ENCODE measurements at places on chromosomes 1 and 21.
A peak's percentile ranks its signal among the peaks of the same experiment; 100 is the strongest.

- DNase-seq = peak; percentile 42
Observed at GRCh38 chr1:183655562-183656075, 2.5 kb upstream of the APOBEC4 start.

GRCh38 chr1:203557390-203557789 lies 63.4 kb downstream of the OPTC start:
- DNase-seq = no peak

- no peak for DNase-seq
Observed at GRCh38 chr1:209985002-209985401, 47.0 kb downstream of the SYT14 start.

DNA sequence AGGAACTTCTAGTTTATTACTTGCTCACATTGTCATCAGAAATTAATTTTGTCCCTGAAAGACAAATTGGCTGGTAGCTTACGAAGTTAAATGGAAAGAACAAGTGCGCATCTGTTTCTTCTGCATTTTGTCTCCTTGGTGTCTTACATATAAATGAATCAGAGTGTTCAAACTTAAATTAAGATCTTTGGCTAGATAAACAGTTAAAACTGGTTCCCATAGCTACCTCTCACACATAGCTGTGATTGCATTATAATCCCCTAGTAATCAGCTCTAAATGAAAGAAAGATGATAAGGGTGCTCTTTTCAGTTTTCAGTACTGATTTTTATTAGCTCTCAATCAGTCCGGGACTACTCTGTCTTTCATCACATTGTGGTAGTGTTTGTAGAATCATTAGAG lies 124.2 kb upstream of the LMO4 start:
- DNase-seq = no peak

- DNase-seq = no peak
Observed at GRCh38 chr1:180923887-180924286, 11.2 kb downstream of the KIAA1614 start.

DNA sequence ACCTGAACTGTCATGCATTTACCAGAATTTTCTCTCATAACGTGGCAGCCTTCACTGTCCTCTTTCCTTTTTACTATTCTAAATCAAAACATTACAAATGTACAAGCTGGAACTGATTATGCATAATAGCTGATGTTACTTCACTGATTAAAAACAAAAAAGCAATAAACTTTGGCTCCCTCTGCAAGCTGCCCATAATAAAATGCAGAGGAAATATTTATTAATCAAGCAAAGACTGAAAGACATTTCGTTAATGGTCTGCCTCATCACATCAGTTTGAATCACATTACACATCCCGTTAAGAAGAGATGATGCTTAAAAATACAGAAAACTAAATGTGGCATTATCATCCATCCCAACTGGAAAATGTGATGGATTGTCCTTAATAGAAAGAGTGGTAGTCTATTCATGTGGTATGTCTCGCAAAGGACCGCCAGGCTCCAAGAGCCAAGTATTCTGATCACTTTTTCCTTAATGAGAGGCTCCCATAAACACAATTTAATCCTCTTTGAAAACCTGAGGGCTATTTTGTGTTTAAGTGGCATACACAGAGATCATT lies 225.3 kb downstream of the RGS7 start:
- DNase-seq = no peak

DNA sequence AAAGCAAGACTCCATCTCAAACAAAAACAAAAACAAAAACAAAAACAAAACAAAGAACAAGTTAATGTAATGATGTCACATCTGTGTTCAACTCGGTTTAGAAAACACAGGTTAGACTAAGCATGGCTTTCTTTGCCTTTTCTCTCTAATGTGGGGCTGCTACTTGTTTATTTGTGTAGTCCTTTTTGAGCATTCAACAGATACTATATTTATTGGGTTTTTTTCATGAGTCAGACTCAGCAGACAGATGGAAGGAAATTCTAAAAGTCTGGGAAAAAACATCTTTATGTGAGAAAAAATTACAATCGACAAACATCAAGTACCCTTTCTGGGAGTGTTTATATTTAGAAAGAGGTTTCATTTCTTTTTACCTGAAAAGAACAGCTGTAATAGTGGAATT lies 22.3 kb upstream of the OTUD3 start:
- no peak for DNase-seq

GRCh38 chr1:91635763-91636162 lies 135.1 kb downstream of the CDC7 start:
- no peak for DNase-seq

GRCh38 chr1:10253149-10253548 lies 42.8 kb downstream of the KIF1B start:
- no peak for DNase-seq

GRCh38 chr21:41799763-41800162 lies 32.9 kb upstream of the RIPK4 start:
- no peak for DNase-seq

- DNase-seq = no peak
Observed at GRCh38 chr1:220791956-220792355, 5.2 kb downstream of the MTARC1 start.

- no peak for DNase-seq
Observed at GRCh38 chr1:171087896-171088295, 2.8 kb upstream of the FMO3 start.

DNA sequence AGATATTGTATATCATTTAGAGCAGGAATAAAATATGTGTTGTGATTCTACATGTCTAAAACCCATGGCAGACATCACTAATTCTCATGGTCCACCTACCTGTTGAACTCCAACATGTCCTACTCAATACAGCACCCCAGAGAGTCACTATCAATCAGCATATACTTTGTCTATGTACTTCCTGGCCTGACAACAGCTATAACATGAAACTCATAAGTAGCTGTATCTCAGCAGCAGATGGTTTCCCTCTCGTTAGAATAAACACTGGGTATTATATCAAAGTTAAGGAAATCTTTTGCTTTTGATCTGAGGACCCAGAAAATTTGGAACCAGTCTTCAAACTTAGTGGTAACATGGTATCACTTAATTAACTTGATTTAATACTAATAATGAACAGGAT lies 15.8 kb downstream of the ARPC5 start:
- DNase-seq = no peak

GRCh38 chr21:40686526-40686925 lies 160.4 kb downstream of the DSCAM start:
- DNase-seq = no peak

DNA sequence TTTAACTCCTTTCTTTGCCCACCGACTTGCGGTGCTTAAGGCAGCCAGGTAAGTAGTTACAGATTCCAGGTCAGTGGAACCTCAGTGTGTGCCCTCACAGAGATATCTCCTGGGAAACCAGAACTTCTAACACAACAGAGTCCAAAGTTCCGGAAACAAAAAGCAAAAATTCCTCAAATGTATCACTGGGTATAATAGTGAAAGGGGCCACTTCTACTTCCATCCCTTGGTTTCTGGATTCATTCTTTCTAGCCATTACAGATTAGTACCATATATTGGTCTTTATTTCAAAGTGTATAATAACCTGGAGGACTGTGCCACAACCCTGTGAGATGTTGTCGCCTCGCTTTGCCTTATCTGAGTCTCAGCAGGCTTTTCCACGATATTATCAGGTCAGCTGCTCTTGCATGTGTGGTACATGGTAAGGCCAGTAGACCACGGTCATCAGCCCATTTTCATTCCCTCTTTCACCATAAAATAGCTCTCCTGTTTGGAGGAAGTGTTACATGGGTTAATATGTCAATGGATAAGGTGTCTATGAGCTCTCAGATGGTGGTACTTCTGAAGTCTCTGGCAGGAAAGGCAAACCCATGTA lies 14.9 kb upstream of the VASH2 start:
- DNase-seq = no peak

- no peak for DNase-seq
Observed at GRCh38 chr1:3481836-3482375, 27.4 kb downstream of the ARHGEF16 start.

DNA sequence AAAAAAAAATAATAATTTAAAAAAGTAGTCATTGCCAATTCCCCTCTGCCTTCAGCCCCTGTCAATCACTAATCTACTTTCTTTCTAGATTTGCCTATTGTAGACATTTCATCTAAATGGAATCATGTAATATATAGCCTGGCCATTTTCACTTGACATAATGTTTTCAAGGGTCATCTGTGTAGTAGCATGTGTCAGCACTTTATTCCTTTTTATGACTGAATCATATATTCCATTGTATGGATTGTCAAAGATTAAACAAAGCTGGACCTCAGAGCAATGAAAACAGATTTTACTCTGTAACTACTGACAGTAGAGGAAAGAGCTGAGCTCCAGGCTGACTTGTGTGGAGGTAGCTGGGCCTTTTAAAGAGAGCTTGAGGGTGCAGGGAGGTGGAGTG lies 15.9 kb downstream of the VPS13D start:
- DNase-seq = no peak

GRCh38 chr1:214569357-214570004 lies 18.1 kb upstream of the PTPN14 start:
- no peak for DNase-seq

GRCh38 chr1:82775406-82776000 lies 974.8 kb downstream of the ADGRL2 start:
- DNase-seq = peak; percentile 10

GRCh38 chr1:78301141-78301540 lies 189.6 kb upstream of the PTGFR start:
- DNase-seq = no peak

GRCh38 chr21:46160907-46161632 lies 5.7 kb upstream of the FTCD start:
- DNase-seq = no peak

GRCh38 chr1:201346337-201346939 lies 31.0 kb downstream of the TNNT2 start:
- DNase-seq = no peak

DNA sequence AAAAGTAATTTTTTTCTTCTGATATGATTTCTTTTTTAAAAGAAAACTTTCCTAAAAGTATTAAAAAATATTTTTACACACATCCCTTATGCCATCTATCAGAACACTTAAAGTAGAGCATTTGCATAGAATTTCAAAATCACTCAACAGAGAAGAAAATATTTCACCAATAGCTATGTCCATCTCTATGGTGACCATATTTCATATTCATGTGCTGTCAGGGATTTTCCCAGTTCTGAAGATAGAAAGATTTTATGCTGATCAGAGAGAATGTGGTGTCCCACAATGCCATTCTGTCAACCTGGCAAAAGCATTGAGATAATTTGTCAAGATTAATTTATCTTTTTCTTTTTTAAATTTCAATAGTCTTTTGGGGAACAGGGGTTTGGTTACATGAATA lies 87.0 kb downstream of the C4BPA start:
- no peak for DNase-seq

GRCh38 chr1:36786425-36786824 lies 247.9 kb downstream of the GRIK3 start:
- DNase-seq = no peak

GRCh38 chr1:17185485-17185860 lies 19.5 kb upstream of the PADI1 start:
- DNase-seq = no peak
